ENCODE measurements at places on chromosomes 11 and 22. TPM values are rescaled to one million over a fixed set of nuclear protein-coding genes. Genes with fewer than 3 reads are reported as not detected.

The CCDC89 gene
- 1.2 TPM for total RNA-seq

The SCGB2A2 gene
- total RNA-seq: not detected

The SYVN1 gene
- total RNA-seq: 29.3 TPM

The NXF1 gene
- 68.8 TPM for total RNA-seq

The DEPDC7 gene
- 2.2 TPM for total RNA-seq

The CD3D gene
- 2.4 TPM for total RNA-seq

The OR51M1 gene
- total RNA-seq: not detected

The IFTAP gene
- 22.3 TPM for total RNA-seq

The SOX10 gene
- not detected for total RNA-seq

The AMBRA1 gene
- 27.1 TPM for total RNA-seq

The PYGM gene
- total RNA-seq: 0.51 TPM

The NPTXR gene
- total RNA-seq: 2.0 TPM

The SEPTIN5 gene
- total RNA-seq: 4.1 TPM

The RBFOX2 gene
- 53.0 TPM for total RNA-seq

The SCARF2 gene
- total RNA-seq: 2.8 TPM

The F2 gene
- not detected for total RNA-seq

The CSTF3 gene
- total RNA-seq: 14.7 TPM

The RASSF10 gene
- not detected for total RNA-seq

The CD44 gene
- total RNA-seq: 438 TPM

The BARX2 gene
- not detected for total RNA-seq

The CEP126 gene
- 20.7 TPM for total RNA-seq

The NCF4 gene
- 18.8 TPM for total RNA-seq

The ENTHD1 gene
- not detected for total RNA-seq
